ENCODE measurements at places on chromosomes 2 and 18. TPM values are rescaled to one million over a fixed set of nuclear protein-coding genes. Genes with fewer than 3 reads are reported as not detected.

The EMILIN2 gene
- total RNA-seq, result 0.68 TPM

The MAPK4 gene
- under 0.01 TPM for total RNA-seq

The TCF7L1 gene
- 3.8 TPM for total RNA-seq

The IL1R2 gene
- total RNA-seq, result 1.7 TPM

The PSTPIP2 gene
- 9.6 TPM for total RNA-seq

The MRPL30 gene
- 31.8 TPM for total RNA-seq

The RAB10 gene
- 792 TPM for total RNA-seq

The RUFY4 gene
- not detected for total RNA-seq

The NUP35 gene
- 15.4 TPM for total RNA-seq

The INPP5D gene
- total RNA-seq, result 29.7 TPM

The POTEI gene
- not detected for total RNA-seq

The GLI2 gene
- total RNA-seq, result 0.07 TPM

The CDKL4 gene
- total RNA-seq, result 0.34 TPM

The TRAK2 gene
- total RNA-seq, result 21.4 TPM

The SLC9A2 gene
- 0.14 TPM for total RNA-seq

The KCNF1 gene
- total RNA-seq, result not detected

The BMP10 gene
- total RNA-seq, result not detected

The GCG gene
- total RNA-seq, result not detected

The RALB gene
- 53.3 TPM for total RNA-seq

The ZRANB3 gene
- total RNA-seq, result 5.5 TPM

The MCFD2 gene
- total RNA-seq, result 127 TPM

The CD8B2 gene
- total RNA-seq, result not detected

The CEBPZ gene
- total RNA-seq, result 84.1 TPM

The THSD7B gene
- total RNA-seq, result under 0.01 TPM

The LYPD6 gene
- total RNA-seq, result 1.4 TPM

The DSG2 gene
- 557 TPM for total RNA-seq

The DLX1 gene
- total RNA-seq, result 0.14 TPM

The SLC9A4 gene
- total RNA-seq, result not detected

The LIMS1 gene
- 106 TPM for total RNA-seq

The RAPH1 gene
- 25.4 TPM for total RNA-seq

The SCG2 gene
- 0.28 TPM for total RNA-seq

The DLGAP1 gene
- total RNA-seq, result not detected

The AOX1 gene
- 7.5 TPM for total RNA-seq

The CAPN14 gene
- 1.4 TPM for total RNA-seq

The RSAD2 gene
- total RNA-seq, result 1.1 TPM

The ANO7 gene
- total RNA-seq, result not detected

The PLCL1 gene
- under 0.01 TPM for total RNA-seq

Measured in nasal cavity respiratory epithelium epithelial cell of viscerocranial mucosa (primary cell).